Activated CD4-positive, alpha-beta T cell treated with anti-CD3 and anti-CD28 coated beads, Interleukin-2, Interleukin-4, amounts not matched to agents 100 ng/mL and 50 ng/mL, durations not matched to agents 16 hours and 8 hours (primary cell): ENCODE measurements at places on chromosomes 1 and 21.

DNA sequence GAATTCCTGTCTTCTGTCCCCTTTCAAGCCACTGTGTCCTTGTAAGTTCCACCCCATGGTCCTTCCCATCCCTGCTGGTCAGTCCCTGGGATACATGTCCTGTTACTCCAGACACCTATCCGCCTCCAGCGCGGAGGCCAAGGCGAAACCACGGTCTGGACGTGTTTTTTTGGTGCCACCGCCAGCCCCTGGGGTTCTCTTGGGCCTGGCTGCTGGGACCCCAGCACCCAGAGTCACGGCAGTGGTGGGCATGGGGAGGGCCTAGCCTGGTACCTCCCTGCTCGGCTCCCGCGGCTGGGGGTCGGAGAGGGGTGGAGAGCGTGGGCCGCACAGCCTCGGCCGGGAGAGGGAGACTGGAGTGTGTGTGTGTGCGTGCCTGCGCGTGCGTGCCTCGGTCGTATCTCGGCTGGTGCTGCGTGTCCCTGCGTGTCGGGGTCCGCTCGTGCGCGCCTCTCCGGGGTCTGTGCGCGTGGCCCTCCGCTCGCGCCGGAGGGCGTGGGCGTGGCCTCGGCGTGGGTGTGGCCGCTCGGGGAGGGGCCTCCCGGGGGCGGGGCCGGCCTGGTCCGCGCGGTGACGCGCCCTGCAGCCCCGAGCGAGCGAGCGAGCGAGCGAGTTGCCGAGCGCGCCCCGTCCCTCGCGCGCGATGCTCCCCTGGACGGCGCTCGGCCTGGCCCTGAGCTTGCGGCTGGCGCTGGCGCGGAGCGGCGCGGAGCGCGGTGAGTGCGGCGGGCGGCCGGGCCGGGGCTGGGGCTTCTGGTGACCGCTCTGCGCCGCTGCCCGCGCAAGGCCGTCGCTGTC lies at the start of gene VWA1:
Gene VWA1, plus strand, starts transcription at position 585 of the 798 bp plus-strand sequence. Its CDS starts 59 bp downstream, at position 644.
- DNase-seq = peak; percentile 68

DNA sequence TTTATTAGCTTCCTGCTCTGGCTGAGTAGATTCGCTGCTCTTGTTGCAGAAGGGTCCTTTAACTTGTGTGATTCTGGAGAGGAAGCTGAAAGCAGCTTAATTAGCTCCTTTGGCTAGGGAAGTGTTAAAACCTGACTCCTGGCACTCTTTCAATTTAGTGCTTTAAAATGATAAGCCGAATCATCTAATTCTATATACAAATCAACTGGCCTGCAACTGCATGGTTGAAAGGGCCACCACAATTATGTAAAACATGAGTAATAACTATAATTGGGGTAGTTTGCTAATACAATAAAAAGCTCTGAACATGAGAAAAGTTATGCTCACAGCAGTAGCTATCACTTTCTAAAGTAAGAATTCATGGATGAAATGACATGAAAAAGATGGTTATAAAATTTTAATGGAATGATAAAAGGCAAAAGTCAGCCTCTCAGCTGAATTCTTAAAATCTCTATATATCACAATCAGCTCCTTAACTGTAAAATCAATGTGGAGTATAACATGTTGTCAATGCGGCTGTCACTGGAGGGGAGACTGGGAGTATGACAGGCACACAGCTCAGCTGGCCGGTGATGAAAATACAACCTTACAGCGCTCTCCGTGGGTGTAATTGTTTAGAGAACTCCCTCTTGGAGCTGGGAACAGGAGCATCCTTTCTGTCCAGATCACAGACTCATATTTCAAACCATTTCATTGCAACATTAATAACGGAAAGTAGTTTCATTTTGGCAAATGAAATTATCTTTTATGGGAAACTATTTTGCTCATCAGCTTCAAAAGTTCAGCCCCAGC lies 324.4 kb downstream of the KCTD3 start:
- no peak for DNase-seq

- no peak for DNase-seq
Measured at GRCh38 chr1:114352797-114353196, 158.2 kb downstream of the TRIM33 start.

DNA sequence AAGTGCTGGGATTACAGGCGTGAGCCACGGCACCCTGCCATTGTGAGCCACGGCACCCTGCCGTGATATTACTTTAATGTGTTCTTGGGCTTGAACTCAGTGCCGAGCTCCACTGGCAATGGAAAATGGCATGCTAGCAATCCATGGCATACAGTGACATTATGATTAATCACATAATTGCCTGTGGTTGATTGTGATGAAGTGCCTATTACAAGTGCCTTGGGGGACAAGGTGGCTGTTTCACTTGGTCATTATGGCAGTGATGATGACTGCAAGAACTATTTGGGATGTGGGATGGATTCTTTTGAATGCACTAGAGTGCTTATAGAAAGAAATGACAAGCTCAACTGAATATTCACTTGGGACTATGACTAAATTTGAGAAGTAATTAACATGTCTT lies 22.3 kb upstream of the HPCAL4 start:
- DNase-seq = no peak

DNA sequence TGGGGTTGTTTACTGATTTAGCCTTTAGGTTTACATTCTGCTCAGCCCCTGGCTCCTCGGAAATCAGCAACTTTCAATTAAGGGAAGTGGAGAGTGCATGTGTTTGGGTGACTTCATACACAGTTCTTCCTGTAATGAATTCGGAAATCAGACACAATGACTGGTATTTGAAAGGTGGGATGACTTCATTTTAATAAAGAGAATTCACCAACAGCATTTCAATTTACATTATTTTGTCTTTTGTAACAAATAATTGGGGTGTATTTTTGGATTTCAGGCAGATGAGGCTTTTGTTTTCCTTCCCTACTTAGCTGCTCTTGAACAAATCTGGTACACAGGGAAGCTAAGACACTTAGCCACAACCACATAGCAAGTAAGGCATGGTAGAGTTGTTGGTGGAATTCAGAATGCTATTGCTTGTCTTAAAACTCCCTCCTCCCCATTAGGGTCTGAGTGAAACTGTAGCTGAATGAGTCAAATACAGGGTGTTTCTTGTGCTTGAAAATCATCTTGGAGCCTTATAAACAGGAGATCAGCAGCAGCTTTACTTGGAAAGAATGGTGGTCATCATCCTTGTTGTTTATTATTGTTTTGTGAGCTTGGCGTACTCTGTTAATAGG lies 917 bp downstream of the STX12 start:
- peak; percentile 30 for DNase-seq

- DNase-seq = no peak
Measured at GRCh38 chr1:39170731-39171667, 33.5 kb upstream of the MACF1 start.

- DNase-seq = no peak
Measured at GRCh38 chr1:237791592-237791991, 99.1 kb downstream of the ZP4 start.

- no peak for DNase-seq
Measured at GRCh38 chr1:112939810-112940209, 16.2 kb downstream of the SLC16A1 start.

DNA sequence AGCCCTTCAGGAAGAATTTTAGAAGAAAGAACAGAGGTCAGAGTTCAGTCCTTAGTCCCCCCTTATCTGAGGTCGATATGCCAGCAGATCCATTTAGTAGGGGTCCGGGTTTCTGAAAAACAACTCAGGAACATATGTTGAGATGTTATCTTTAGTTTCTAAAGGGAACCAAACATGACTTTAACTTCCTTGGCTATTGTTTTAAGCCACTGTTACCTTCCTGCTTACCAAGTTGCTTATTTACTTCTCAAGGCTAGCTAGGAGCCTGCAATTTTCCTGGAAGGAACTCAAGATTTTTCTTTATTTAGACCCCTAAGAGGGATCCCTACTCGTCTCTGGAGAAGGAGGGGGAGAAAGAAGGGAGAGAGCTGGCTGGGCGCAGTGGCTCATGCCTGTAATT lies 54.3 kb downstream of the KCNC4 start:
- DNase-seq = no peak

DNA sequence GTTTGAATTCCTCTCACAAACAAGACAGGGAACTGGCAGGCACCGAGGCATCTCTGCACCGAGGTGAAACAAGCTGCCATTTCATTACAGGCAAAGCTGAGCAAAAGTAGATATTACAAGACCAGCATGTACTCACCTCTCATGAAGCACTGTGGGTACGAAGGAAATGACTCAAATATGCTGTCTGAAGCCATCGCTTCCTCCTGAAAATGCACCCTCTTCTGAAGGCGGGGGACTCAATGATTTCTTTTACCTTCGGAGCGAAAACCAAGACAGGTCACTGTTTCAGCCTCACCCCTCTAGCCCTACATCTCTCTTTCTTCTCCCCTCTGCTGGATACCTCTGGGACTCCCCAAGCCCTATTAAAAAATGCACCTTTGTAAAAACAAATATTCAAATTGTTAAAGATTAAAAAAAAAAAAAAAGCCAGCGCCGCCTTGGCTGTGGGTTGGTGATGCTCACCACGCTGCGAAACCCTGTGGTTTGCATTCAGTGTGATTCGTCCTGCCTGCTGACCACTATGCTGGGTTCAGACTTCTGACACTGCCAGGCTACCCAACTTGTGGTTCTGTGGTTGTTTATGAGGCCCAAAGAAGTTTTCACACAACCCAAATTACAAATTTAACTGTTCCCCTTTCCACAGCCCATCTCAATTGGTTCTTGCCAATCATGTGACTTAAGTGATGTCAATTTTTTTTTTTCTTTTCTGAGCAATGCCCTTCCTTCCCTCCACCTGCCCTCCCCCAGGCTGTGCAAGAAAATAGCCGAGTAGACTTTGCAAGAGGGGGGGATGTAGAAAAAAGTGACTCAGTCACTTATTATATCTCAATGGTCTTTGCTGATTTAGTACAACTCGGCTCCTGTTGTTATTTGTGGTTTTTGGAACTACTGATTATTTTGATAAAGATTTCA lies at the start of gene RUNX1:
Gene RUNX1, minus strand, starts transcription at position 597 of the 912 bp plus-strand sequence.
- peak; percentile 95 for DNase-seq

DNA sequence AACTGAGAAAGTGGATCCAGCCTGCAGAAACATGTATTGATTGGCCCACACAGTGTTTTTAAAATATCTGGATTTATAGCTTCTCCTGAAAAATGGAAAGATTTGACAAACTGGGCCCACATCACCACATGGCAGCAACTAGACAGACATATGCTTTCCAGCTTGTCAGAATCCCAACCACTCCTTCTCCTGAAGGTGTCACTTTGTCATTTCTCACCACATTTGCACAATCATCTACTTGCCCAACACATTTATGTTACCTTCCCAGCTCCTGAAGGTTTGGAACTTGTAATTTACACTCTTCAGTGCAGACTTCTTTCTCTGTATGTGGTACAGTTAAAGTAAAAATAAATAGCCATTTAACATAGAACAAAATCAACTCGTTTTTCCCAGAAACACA lies 126.1 kb upstream of the KIAA1614 start:
- DNase-seq = no peak

DNA sequence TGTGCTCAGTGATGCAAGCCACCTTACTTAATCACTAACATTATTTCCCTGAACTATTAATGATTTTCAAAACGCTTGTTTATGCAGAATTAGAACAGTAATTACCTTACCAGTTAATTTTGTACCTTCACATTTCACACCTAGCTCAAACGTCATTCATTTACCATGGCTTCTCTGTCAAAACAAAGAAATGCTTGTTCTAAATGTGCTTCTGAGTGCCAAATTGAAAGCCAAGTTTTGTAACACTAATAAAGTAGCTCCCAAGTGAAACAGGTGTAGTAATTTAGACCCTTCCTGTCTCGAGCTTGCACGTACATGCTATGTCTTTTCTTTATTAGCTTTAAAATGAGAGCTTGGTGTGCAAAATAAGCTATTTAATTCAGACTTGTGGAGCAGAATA lies 533.7 kb upstream of the PKN2 start:
- no peak for DNase-seq

DNA sequence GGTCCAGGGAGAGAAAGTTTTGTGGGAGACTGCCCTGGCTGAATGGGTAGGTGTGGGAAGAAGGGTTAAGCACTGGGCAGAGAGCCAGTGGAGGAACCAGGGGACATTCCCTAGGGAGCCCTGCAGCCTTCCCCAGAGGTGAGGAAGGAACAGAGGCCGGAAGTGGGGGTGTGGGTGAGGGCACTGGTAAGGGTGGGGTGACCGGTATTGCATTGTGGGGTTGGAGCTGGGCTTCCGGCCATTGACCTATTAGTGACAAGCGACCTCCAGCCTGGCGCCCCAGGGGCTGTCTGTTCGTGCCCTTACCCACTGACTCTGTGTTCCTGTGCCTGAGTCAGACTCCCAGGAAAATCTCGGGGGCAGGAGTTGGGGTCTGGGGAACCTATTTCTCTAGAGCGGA lies 3.5 kb upstream of the TSPAN1 start:
- DNase-seq = no peak

GRCh38 chr1:240609527-240610060 lies 2.4 kb downstream of the GREM2 start:
- DNase-seq = no peak

DNA sequence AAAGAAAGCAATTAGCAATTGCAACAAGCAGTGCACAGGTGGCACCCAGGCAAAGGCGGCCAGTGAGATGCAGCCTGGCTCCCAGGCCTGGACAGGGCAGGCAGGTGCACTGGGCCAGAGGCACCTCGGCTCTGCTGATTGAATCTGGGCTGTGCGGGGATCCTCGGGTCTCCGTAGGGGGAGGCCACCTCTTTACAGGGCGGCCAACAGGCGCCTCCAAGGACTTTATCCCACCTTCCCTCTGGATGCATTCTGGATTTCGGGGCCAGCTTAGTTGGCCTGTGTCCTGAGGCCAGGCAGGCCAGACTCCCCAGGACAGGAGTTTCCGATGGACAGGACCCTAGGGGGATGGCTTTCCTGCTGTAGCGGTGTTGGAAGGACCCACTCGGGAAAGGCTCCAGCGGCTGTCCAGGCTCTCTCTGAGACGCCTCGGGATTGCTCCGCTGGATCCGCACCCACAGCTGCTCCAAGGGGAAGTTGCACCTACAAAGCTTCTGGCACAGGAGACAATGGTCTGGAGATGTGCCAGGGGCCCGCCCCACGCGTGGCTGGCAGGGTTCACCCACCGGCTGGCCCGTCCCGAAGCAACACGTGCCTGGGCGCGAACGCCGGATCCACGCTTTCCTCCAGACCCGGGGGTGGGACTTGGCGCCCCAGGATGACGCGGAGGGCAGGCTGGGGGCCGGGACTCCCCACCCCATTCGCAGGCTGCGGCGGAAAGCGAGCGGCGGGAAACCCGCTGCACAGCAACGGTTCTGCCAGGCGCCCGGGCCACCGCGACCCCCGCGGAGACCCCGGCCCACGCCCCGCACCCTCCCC lies 810 bp downstream of the SLC19A1 start:
- peak; percentile 88 for DNase-seq

GRCh38 chr1:247357781-247358211 lies 26.1 kb upstream of the ZNF496 start:
- no peak for DNase-seq

- no peak for DNase-seq
Measured at GRCh38 chr1:7659514-7659913, 111.6 kb upstream of the VAMP3 start.

DNA sequence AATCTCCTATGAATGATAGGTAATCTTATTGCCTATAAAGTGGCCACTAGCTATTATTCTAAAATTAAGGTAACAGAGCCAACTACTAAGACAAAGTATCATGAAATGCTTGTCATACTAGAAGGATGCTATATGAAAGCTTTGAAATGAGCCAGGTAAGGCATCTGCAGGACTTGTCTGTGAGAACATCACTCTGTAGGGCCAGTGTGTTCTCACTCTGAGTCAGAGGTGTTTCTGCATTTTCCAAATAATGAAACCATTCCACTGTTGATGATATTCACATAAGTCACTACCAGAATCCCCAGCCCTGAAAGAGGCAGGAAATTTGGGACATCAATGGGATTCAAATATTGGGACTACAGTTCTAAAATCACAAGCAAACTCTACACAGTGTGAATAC lies 25.8 kb upstream of the GBP5 start:
- DNase-seq = peak; percentile 60

GRCh38 chr1:85047472-85048295 lies 616 bp downstream of the MCOLN3 start:
- DNase-seq = no peak

- DNase-seq = no peak
Measured at GRCh38 chr21:38170283-38170682, 86.5 kb upstream of the KCNJ15 start.
